ENCODE measurements at places on chromosomes 2 and 18. TPM values are rescaled to one million over a fixed set of nuclear protein-coding genes. Genes with fewer than 3 reads are reported as not detected.

Gene KIF1A
- 2.2 TPM for polyA plus RNA-seq

Gene LGALSL
- polyA plus RNA-seq = 25.5 TPM

Gene CFC1
- not detected for polyA plus RNA-seq

Gene COLEC12
- polyA plus RNA-seq = 49.8 TPM

Gene MC4R
- polyA plus RNA-seq = 0.27 TPM
